ENCODE measurements at places on chromosomes 3 and 15.

DNA sequence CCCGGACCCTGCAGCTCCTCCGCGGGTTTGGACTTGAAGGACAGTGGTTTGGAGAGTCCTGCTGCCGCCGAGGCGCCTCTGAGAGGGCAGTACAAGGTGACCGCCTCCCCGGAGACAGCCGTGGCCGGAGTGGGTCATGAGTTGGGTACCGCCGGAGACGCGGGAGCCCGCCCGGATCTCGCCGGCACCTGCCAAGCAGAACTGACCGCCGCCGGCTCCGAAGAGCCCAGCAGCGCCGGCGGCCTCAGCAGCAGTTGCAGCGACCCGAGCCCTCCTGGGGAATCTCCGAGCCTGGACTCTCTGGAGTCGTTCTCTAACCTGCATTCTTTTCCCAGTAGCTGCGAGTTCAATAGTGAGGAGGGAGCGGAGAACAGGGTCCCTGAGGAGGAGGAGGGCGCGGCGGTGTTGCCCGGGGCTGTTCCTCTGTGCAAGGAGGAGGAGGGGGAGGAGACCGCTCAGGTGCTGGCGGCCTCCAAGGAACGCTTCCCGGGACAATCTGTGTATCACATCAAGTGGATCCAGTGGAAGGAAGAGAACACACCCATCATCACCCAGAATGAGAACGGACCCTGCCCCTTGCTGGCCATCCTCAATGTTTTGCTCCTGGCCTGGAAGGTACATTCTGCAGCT lies 634 bp downstream of the MINDY2 start:
- peak; percentile 58 for DNase-seq

DNA sequence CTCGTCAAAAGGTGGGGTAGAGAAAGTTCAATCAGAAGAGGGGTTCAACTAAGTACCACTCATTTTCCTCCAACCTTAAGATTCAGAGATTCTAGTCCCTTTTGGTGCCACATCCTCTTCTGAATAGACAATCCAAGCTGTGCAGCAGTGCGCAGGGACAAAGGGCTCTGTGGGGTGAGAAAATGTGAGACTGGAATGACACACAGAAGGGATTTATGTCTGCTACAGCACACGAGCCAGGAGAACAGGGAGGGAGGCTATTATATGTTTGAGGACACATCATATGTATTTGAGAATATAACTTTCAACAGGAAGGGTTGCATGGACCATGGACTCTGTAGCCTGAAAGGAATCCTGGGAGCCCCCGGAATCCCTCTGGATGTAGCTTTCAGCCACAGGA lies 33.0 kb downstream of the LSM3 start:
- no peak for DNase-seq

GRCh38 chr3:97201814-97202213 lies 387.4 kb downstream of the EPHA6 start:
- DNase-seq = no peak

GRCh38 chr15:100350434-100351226 lies 8.9 kb upstream of the ADAMTS17 start:
- DNase-seq = peak; percentile 29

- DNase-seq = peak; percentile 42
Measured at GRCh38 chr3:78974181-78974790, 793.5 kb downstream of the ROBO1 start.

DNA sequence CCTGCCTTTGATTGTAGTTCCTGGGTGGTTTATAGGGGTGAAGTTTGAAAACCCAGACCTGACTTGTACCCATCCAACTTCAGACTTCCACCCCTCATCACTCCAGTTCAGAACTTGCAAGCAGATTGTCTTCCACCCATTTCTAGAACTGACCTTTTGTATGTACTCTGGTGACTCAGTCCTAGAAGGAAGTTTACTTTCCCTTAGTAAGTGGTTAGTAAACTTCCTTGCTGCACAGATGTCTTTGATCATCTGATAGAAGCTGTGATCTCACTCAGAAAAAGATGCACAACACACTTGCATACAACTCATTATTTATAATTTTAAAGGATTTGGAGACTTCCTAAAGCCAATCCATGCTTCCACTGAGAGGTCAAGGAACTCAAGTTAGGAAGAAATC lies 368.0 kb downstream of the MFSD1 start:
- DNase-seq = no peak

- DNase-seq = no peak
Measured at GRCh38 chr3:45312836-45313493, 75.4 kb upstream of the LARS2 start.

DNA sequence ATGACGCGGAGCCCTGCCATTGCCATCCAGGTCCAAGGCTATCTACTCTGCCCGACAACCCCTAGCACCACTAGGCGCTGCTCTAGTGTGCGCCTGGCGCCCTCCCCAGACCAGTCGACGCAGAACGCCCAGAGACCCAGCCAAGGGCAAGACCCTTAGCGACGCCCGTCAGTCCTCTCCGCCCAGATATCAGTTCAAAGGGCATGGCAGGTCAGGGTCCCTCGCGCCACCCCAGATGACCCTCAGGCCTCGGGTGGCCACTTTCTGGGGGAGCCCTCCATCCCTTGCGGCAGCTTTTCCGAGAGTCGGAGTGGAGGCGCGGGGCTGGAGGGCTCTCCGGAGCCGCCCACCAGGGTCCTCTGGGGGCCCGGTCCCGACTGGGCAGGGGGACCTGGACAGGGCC lies 371 bp upstream of the CLSTN2 start:
- peak; percentile 86 for DNase-seq

DNA sequence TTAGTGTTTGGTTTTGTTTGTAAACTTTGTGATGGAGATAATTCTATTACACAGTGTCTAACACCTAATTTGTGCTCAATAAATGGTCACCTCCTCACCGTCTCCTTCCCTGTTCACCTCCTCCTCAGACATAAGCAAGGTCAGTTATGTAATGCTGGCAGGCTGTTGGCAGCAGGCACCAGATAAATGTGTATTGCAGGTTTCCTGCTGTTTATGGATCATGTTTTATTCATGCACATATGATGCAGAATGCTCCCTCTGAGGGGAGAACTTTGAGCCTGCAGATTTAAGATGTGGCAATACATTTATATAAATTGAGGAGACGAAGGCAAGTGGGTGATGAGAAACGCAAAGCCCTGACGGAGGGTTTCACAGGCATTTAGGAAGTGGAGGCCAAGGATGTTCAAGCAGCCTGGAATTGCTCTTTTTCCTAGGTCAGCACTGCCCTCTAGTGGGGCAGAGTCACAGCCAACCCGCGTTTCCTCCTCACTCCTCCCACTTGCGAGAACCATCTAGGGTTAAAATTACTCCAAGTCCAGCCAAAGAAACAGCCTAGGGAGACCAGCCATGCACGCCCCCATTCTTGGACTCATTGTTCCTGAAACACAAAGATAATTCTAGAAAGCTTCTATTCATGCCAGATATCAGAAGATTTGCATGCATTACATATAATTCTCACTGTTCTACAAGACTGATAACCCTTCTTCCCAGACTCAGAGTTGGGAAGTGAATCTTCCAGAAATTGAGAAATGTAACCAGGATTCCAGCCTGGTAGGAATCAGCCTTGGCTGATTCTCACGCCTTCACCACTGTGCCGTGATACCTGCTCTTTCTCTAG lies 228.7 kb downstream of the SLCO3A1 start:
- peak; percentile 84 for DNase-seq

DNA sequence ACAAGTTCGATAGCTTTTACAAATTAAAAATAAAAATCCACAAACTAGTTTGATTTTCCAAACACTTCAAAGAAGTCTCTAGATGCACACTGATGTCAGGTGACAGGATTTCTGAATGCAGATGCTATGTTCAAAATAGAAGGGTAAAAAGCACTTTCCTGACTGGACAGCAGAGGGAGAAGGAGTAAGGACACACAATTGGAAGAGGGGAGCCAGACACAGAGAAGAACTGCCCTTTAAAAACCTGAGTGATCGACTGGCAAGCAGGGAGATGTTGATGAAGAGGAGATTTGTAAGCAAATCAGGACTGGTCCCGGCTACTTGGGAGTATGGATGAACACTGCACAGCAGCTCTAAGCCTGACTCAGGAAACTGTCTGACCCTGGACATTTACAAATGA lies 612.8 kb downstream of the MAGI1 start:
- no peak for DNase-seq

GRCh38 chr3:125589547-125590122 lies 5.7 kb downstream of the OSBPL11 start:
- DNase-seq = no peak

DNA sequence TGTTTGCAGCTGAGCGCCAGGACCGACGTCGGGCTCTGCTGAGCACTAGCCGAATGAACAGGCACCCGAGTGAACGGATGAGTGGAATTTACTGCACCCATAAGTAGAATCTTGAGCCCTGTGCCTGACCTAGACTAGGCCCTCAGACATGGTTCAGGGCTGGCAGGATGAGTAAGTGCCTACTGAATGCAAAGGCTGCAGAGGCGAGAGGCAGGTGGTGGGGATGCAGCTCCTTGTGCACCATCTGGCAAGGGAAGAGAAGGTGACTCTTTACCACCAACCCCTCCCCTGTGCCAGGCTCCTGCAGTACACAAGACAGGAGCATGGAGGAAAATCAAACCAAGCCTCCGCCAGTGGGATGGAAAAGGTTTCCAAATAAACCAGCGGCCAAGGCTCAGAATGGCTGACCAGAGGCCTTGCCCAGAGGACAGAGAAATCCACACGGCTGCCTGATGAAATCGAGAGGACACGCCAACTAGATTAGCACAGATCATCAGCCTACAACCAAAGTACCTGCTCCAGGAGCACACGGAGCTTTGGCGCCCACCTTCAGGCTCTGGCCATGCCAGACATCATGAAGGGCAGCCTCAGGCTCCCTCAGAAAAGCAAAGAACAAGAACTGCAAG lies 141.7 kb upstream of the IQSEC1 start:
- DNase-seq = no peak

- no peak for DNase-seq
Measured at GRCh38 chr15:27592036-27592760, 506.9 kb downstream of the OCA2 start.

DNA sequence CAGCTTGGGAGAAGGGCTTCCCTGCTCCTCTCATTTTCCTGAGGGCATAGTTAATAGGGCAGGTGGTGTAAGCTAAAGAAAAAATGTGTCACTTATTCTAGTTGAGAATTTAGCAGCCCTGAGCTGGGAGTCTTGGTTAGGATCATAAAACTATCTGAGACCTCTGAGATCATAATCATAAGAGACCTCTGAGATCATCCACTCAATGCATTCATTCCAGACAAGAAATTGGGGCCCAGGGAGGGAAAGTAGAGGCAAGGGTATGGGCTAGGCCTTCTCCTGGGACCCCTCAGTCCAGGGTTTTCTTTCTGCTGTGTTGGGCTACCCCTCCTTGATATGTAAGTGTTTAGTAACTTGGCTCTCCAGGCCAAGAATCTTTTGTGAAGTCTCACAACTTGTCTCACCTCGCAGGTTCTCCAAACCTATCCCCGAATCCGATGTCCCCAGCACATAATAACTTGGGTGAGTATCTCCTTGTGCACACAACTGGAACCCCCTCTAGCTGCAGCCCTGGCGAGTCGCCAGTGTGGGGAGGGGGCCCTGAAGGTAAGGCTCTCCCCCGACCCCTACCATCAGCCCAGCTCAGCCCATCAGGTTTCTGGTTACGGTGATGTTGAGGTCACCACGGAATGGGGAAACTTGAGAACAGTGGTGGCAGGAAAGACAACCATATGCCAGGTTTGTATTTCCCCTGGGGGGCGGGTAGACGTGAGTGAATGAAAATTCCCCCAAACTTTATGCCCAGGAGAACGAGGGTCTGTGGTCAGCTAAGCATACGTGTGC lies 84.1 kb downstream of the AAGAB start:
- no peak for DNase-seq

Measured in Ammon's horn (tissue), 1 donor.